ENCODE measurements at places on chromosomes 4 and X.

DNA sequence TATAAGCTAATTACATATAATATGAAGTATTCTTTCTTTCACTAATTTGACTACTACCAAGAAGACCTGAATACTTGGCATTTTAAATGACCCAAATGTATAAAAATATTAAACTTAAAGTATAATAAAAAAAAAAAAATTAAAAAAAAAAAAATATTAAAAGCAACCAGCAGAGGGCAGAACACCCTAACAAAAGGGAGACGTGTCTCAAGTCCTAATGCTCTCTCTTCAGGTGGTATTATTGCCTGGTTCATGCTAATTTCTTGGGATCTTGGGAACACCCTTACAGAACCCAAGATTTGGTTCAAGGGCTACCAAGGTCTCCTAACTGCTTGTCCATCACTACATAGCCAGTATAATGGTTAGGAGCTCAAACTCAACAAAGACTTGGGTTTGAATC, 754.8 kb downstream of the RAB28 start:
- no peak for DNase-seq

DNA sequence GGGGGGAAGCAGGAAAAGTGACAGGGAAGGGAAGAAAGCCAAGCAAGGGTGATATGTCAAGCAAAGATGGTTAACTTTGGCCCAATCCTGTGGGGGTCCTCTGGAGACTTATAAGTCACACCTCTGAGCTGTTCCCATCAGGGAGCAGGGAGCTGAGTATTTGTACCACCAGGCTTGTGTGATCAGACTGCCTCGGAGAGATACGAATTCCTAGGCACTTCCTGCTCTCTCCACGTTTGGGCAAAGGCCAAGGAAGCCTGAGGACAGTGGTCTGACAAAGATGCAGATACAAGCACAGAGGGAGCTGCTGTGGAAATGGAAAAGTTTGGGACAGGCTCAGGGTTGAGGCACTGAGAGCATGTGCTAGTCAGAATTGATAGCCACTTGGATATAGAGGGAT, 10.4 kb upstream of the PPP3CA start:
- no peak for DNase-seq

- no peak for DNase-seq
Observed at GRCh38 chrX:117093319-117093718, 630.5 kb upstream of the CT83 start.

DNA sequence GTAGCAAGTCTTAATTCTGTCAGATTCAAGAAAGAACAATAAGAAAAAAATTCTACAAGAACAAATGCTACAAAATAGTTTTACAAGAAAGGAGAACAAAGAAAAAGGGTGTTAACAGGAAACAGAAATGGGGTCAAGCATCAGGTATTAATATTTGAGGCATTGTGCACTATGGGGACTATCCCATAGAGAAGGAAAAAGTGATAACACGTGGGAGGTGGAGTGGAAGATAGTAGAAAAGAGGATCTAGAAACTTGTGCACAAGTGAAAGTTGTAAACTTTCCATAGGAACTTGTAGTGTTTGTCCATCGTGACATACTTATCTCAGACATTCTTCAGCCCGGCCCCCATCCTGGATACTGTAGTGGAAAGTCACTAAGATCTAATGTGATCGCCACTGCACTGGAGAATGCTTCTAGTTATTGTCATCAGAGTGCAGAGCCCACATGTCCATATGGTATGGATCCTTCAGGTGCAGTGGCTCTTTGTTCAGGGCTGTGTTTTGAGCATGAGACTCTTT, 15.4 kb upstream of the NFXL1 start:
- no peak for DNase-seq

- no peak for DNase-seq
Observed at GRCh38 chrX:29478336-29479069, 736.9 kb upstream of the MAGEB2 start.

DNA sequence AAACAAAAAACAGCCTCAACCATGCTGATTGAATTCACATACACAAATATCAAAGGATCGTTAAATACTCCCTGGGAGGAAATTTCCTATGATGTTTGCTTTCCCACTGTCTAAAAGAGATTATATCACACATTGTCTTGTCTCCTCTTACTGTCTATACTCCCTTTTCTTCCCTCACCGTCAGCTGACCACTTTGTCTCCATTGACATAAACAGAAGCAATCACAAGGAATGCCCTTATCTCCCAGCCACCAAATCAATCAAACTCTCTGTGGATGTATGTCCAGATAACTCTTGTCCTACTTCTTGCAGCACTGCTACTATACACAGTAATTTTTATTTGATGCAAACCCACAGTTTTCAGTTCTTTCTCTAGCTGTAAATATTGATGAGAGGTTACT, 12.2 kb upstream of the NUDT9 start:
- no peak for DNase-seq

DNA sequence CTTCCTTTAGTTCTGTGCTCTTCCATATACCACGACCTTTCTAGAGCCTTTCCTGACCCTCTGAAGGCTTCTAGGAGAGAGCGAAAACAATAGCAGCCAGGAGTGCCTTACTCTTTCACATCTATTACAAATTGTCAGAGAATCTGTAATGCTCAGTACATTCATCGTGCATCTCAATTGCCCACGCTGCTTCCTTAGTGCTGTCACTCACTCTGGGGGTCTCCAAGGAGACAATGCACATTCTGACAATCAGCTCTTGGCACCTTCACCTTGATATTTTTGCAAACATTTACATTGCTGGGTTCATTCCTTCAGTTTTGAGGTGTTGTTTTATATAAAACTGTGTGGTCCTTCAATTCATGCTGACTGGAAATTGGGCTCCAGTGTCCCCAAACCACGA, 110.1 kb upstream of the GPR101 start:
- DNase-seq, result no peak

DNA sequence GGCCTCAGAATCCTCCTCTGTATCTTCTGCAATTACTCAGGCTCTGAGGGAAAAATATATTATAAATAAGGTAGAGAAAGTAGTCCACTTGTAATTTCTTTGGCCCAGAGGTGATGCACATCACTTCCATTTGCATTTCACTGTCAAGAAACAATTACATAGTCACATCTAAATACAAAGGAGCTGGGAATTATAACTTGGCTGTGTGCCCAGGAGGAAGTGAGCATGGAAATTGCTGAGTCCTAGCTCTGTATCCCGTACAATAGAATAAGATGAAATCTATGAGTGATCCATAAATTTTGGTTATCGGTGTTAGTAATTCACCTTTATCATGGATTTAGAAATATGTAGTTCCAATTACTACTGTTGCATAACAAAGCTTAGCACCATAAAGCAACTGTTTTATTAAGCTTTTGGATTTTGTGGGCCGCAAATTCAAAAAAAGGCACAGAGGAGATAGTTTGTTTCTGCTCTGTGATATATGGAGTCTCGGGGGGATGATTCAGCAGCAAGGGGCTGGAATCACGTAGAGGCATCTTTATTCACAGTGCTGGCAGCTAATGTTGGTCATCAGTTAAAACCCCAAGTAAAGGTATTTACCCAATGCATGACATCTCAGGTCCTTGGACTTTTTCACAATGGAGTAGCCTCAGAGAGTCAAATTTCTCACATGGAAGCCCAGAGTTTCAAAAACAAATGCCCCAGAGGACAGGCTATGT, 241.4 kb upstream of the GALNT7 start:
- no peak for DNase-seq

GRCh38 chr4:89039730-89040338, 17.2 kb downstream of the FAM13A start:
- DNase-seq, result no peak

DNA sequence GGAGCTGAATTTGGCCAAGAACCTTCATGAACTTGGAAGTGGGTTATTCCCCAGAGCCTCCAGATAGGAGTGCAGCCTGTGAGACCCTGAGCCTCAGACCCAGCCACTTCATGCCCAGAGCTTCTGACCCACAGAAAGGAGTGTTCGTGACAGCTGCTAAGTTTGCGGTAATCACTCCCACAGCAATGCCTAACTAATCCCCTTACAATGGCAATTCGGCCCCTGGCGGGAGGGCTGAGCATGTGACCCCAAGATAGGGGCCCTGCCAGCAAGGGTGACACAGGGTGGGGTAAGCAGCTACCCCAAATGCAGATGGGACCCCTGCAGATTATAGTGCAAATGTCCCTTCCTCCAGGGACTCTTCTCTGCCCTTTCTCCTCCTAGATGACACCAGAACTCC, 22.5 kb downstream of the PNMA6E start:
- no peak for DNase-seq

GRCh38 chr4:101593666-101594065, 196.9 kb upstream of the BANK1 start:
- no peak for DNase-seq

- no peak for DNase-seq
Observed at GRCh38 chr4:184792334-184792733, 33.4 kb downstream of the ACSL1 start.

- no peak for DNase-seq
Observed at GRCh38 chrX:69177511-69178162, 12.4 kb upstream of the PJA1 start.

DNA sequence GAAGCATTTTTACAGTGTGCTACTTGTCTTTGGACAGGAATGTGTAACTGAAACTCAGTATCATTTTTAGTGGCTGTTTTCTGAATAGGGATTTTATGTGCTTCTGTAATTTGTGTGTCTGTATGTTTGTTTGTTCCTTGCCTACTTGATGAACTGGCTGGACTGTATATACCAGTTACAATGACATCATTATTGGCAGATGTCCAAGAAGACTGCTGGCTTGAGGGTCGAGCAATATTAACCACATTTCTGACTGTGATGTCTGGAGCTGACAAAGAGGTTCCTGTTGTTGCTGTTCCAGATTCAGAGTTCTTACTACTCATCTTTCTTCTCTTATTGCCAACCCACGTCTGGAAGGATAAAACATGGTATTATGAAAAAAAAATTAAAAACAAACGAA, 33.0 kb downstream of the HDX start:
- no peak for DNase-seq

DNA sequence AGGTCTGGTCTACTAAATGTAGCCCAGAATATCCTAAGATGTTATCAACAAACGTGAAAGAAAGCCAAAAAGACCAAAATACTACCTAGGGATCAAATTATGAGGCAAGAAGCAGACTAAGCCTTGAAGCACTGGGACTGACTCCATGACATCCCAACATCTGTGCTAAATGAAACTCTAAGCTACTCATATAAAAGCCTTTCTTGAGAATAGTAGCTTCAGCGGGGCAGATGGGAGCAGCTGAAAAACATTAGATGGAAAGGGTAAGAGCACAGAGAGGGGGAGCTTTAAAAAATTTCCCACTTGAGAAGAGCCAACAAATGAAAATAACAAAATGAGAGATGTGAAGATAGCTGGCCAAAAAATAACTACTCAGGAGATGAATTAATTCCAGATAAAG, 81.7 kb downstream of the MAD2L1 start:
- no peak for DNase-seq
